Right cardiac atrium (tissue), 5 donors: ENCODE measurements at places on chromosomes 3 and 15. TPM values are rescaled to one million over a fixed set of nuclear protein-coding genes. Genes with fewer than 3 reads are reported as not detected.

DNA sequence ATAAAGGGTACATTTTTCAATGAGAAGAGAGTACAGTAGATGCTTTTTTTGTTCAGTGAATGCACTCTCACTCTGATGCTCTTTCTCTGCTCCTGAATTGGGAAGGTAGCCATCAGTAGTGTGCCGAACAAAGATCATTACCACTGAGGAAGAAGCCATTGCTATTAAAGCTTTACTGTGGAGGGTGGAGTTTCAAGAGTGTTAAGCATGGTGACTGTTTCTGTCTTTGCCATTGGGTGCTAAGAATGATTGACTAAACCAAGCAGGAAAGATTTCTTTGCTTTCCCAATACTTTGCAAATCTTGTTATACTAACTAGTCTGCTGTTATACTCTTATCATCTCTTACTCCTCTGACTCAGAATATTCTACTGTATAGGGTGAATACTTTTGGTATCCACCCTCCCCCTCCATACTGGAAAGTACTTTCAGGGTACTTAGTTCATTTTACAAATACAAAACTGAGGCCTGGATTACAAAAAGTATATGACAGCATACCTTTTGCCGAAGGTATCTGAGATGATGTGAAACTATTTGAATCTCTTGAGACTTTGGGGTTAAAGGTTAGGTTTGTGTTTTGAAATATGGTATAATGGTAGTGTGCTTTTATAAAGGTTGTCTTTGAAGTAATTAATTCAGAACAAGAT is 1.7 kb downstream of the RAB11A start:
- no peak for DNase-seq

DNA sequence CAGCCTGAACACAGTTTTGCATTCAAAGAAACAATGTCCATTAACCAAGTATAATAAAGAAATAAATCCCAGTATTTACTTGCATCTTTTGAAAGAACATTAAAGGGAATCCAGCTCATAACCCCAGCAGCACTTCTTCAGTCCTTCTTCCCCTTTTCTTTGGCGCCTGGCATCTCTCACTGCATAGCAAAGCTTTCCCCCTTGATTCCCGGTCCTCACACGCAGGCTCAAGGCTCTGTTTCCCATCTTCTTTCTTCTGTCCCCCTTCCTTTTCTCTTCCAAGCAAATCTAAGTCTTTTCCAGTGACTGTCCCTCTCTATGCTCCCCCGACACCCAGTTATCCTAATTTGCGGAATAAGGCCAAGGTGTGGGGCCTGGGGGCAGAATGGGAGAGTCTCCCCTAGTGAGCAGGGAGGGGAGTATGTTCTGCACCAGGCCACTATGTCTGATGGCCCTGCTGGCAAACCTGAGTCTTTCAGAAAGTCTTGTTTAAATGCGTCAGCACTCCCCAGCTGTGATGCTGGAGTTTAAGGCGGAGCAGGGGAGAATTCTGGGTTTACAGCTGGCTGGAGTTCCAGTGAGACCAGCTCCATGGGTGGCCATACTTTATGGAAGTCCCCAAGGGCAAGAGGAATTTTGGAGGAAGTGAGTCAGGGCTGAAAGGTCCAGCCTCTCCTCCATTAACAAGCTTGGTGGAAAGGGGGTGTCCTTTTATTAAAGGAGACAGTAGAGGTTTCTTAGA is 42.1 kb downstream of the GOLGA6A start:
- DNase-seq = peak; percentile 78

DNA sequence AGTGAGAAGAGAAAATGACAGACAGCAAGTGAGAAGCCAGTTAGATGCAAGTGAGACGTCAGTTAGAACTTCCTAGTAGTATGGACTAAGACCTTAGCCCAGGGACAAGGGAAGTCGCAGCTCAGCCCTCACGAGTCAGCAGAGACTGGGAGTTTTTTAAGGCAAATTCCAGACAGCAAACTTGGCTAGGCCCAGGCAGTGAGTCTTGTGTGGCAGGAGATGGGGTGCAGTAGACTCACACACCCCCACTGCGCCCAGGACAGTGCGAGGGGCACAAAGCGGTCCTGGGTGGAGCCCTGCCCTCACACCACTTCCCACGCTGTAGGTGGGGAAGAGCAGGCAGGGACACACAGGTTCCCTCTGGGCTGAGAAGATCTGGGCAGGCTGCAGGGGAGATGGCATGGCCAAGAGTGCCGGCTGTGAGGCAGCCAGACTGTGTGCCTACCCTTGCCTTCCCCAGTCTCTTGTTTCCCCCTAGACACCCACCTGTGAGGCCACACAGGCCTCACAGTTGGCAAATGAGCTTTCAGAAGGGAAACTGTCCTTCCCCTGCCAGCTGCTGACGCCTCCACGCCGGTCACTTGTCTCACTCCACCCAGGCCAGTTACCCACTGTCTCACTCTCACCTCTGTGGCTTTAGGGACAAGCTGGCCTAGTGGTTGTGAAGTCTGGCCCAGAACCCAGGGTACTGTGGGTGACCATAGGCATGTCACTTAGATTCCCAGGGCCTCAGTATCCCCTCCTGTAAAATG is 13.7 kb upstream of the PRKCD start:
- peak; percentile 28 for DNase-seq

DNA sequence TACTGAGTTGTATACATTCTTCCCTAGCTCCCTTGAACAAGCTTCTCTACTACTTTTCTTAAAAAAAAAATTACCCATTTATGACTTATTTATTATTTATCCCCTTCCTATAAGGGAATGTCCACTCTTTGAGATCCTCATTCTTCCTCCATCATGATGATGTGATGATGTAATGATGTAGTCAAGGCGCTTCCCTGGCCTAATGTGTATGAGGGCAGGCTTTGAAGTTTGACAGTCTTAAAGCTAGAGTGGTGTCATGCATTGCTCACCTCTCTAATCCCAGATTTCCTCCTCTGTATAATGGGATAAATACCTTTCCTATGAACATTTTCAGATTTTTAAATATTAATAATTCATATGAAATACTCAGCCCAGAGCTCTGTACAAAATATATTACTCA is 486.0 kb upstream of the TPRG1 start:
- DNase-seq = no peak

DNA sequence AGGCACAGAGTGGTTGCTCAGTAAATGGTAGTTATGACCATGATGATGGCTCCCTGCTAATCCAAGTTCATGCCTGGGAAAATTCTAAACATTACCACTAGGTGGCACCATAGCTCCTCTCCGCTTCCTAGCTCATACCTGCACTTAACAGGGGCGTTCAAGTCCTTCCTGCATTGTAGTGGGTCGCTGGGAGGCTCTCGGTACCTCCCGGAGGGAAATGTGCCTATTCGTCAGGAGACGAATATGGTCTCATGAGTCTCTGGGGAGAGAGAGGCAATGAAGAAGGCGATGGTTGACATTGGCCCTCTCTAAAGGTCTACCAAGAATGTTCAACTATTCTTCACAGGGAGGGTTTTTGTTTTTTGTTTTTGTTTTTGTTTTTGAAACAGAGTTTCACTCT is 10.9 kb downstream of the MESP1 start:
- no peak for DNase-seq

DNA sequence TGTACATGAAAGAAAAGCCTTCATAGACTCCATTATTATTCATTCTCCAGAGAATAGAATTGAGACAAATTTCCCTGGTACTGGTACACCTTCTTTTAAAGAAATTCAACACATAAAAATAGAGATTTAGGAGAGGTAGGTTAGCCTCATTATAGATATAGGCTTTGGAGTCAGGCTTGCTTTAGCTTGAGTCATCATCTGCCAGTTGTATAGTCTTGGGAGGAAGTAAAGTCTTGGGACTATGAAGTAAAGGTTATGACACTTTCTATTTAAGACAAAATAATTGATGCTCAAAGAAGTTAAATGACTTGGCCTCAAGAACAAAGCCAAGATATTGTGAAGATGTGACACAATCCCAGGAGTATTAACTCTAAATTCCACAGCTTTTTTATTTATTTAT is 4.3 kb downstream of the HRG start:
- DNase-seq = no peak

IGSF11 gene
- total RNA-seq = 3.6 TPM

DNA sequence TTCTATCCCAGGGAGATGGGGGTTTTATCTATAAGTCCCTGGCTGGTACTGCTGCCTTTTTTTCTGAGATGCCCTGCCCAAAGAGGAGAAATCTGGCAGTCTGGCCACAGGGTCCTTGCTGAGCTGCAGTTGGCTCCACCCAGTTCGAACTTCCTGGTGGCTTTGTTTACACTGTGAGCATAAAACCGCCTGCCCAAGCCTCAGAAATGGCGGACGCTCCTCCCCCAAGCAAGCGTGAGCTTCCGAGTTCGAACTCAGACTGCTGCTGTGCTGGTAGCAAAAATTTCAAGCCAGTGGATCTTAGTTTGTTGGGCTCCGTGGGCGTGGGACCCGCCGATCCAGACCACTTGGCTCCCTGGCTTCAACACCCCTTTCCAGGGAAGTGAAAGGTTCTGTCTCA is 126.8 kb upstream of the SUCLG2 start:
- DNase-seq = no peak

RARB gene
- total RNA-seq = 24.0 TPM

DNA sequence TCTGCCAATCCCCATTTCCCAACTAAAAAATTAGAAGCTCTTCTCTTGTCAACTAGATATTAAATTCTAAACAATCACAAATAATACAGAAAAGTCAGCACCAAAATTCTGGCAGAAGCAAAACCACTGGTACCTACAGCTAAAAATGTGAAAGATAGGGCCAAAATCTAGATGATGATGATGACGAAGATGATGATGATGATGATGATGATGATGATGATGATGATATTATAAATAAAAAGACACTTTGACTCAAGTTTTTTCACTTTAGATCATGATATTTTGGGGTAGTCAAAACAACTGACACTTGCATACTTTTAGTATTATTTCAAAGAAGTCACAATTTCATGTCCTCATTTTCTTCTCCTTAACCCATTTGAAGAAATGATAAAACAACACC is 470.1 kb upstream of the NR2F2 start:
- no peak for DNase-seq

NPAP1 gene
- total RNA-seq = 0.08 TPM

- DNase-seq = no peak
Measured at GRCh38 chr15:97463696-97464095, 496.8 kb upstream of the ARRDC4 start.

DNA sequence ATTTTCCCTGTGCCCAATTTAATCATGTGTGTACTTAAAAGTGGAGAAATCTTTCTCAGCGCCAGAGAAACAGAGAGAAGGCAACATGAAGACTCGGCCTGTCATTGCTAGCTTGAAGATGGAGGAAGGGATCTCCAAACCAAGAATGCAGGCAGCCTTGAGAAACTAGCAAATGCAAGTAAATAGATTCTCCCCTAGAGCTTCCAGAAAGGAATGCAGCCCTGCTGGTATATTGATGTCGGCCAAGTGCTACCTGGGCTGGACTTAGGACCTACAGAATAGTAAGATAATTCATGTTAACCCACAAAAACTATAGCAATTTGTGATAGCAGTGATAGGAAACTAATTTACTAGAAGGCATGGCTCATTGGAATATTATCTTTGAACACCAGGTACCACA is 150.9 kb upstream of the ABI3BP start:
- DNase-seq = no peak

DNA sequence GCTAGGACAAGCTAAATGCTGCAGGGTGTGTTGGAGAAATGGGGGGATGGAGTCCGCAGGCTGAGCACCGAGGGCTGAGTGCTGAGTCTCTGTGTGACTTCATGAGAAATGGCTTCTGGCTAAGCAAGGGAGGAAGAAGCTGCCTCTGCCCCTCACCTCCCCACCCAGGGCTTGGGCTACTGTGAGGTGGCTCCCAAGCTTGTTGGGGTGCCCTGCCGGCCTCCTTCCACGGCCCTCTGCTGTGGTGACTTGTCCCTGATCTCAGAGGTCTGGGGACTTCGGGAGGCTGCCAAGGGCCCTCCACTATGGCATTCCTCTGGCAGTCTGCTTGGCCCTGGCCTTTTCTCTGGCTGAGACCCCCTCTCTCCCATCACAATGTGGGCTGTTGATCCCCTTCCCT is 30.1 kb upstream of the RAD18 start:
- no peak for DNase-seq

ROPN1 gene
- total RNA-seq = 0.79 TPM

RARRES1 gene
- 32.1 TPM for total RNA-seq

CAV3 gene
- 18.8 TPM for total RNA-seq

- DNase-seq = peak; percentile 79
Measured at GRCh38 chr3:16512435-16513140, 911 bp downstream of the RFTN1 start.

INSYN1 gene
- 88.8 TPM for total RNA-seq

COLQ gene
- total RNA-seq = 2.9 TPM

GRCh38 chr3:135349254-135349948 is 554.3 kb downstream of the EPHB1 start:
- DNase-seq = no peak

GRCh38 chr3:5441401-5441800 is 253.9 kb downstream of the EDEM1 start:
- no peak for DNase-seq

DNA sequence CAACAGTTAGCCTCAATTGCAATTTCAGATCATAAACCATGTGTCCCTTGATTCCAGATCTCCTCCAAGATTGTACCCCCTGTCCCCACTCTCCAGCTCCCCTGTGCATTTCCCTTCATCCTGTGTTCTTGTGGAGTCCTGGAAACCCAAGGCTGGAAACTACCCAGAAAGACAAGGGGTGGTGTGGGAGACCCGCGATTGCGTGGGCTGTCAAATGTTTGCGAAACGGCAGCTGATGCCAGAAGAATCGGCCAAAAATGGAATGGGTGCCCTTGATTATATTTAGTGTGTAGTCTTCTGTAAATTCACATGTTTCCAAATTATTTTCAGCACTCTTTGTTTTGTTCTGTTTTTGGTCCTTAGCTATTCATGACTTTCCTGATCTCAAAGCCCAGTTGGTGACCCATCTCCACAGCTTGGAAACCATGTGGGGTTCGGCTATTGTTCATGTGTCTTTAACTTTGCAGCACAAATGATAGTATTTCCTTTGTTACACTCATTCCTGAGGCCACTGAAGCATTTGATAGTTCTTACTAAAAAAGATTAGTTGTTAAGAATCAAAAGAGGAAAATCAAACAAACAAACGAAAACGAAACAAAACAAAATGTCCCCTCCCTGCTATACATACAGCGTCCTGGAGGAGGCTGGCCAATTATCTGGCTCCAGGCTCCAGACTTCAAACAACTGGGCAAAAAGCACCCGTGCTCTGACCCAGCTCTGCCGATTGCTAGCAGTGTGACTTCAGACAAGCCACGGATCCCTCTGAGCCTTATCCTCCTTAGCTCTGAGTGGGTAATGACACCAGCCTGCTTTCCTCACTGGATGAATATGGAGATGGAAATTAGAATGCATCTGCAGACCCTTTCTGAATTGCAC is 120.9 kb downstream of the CACNA2D3 start:
- peak; percentile 21 for DNase-seq

DNA sequence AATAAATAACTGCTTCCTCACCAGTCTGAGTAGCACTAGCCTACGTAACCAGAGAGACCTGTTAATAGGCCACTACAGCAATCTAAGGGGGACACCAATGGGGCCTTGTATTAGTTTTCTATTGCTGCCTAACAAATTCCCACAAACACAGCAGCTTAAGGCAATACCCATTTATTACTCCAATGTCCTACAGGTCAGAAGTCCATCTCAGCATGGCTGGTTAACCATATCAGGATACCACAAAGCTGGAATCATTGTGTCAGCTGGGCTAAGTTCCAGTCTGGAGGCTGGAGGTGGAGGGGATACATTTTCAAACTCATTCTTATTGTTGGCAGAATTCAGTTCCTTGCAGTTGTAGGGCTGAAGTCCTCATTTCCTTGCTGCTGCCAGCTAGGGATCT is 331.9 kb downstream of the ULK4 start:
- no peak for DNase-seq

HTR3E gene
- total RNA-seq = not detected
